Astrocyte of the cerebellum (primary cell): ENCODE measurements at places on chromosomes 16 and 17.

GRCh38 chr17:35183332-35183731, 10.9 kb downstream of the SLC35G3 start:
- no peak for DNase-seq

- DNase-seq = peak; percentile 91
Observed at GRCh38 chr16:10080051-10080772, 102.0 kb downstream of the GRIN2A start.

GRCh38 chr17:60395508-60396065, 3.7 kb upstream of the USP32 start:
- no peak for DNase-seq

- no peak for DNase-seq
Observed at GRCh38 chr16:51129105-51129504, 22.0 kb downstream of the SALL1 start.

- no peak for DNase-seq
Observed at GRCh38 chr17:75065562-75066151, 18.6 kb downstream of the KCTD2 start.

GRCh38 chr17:66348584-66349165, 46.3 kb downstream of the PRKCA start:
- DNase-seq = peak; percentile 55

GRCh38 chr16:67326472-67327309, at the start of the genes KCTD19 and LRRC36:
KCTD19 (minus strand) TSS chr16:67326741; CDS start chr16:67326707, 34 bp downstream.
LRRC36 (plus strand) TSS chr16:67326815; CDS start chr16:67326863, 48 bp downstream.
- DNase-seq = peak; percentile 5

GRCh38 chr16:89026121-89026612, 49.2 kb upstream of the CBFA2T3 start:
- no peak for DNase-seq

DNA sequence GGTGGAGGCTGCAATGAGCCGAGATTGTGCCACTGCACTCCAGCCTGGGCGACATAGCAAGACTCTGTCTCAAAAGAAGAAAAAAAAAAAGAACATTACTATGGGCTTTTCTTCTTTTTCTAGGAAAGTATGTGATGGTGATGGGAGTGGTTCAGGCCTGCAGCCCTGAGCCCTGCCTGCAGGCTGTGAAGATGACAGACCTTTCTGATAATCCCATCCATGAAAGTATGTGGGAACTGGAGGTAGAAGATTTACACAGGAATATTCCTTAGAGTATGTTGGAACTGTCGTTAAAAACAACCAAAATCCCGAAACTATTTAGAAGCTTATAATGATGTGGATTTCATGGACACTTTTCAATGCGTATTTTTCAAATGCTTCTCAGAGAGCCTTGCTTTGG, 5.3 kb downstream of the RMI2 start:
- DNase-seq = no peak

DNA sequence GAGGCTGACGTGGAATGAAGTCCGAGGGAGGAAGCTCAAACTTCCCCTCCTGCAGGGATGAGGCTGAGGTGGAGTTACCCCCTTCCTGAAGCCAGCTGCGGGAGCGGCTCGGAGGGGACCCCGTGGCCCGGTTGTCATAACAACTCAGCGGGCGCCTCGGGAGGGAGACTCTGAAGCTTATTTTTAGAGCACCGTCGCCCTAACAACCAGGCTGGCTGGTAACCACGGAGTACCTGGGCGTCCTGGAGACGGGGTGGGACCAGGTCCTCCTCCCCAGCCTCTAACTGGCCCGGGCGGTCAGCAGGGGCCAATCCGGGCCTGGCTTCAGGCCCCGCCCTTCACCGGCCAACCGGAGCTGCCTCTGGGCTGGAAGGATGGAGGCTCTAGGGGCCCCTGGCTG, 27.7 kb downstream of the NECAB2 start:
- DNase-seq = peak; percentile 12

DNA sequence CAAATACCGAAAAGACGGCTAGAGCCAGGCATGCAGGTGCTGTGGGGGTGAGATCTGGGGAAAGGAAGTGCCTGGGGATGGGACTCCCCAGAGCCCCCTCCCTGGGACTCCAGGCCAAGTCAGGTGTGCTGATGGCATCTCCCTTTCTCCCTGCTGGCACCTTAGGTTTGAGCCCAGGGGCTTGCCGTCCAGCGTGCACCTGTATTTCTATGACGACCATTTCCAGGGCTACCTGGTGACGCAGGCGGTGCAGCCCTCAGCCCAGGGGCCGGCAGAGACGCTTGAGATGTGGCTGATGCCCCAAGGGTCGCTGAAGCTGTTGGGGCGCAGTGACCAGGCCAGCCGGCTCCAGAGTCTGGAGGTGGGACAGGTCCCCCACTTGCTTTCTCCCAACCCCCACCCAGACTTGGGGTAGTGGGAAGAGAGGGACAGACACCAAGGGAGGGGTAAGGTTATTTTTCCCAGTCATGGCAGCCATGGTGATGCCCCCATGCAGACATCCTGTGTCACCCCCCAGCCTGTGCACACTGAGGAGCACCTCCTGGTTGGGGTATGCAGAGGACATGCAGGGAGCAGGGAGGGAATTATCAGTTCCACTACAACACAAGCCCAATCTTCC, 11.1 kb downstream of the XYLT2 start:
- no peak for DNase-seq

DNA sequence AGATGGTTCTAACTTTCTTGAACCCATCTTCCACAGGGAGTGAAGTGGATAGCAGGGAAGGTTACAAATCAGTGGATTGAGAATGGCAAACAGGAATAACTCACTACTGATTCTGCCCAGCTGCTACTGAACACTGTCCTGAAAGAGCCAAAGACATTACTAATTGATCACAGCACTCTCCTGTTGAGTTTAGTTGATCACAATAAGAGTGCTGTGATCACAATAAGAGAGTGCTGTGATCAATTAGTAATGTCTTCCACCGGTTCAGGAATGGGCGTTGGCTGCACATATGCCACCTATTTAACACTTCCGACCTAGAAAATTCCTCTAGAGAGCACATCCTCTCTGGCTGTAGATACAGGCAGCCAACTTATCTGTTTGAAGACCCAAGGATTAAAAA, 11.4 kb downstream of the CFAP97D1 start:
- no peak for DNase-seq

GRCh38 chr16:49733313-49734009, 122.5 kb downstream of the ZNF423 start:
- no peak for DNase-seq

DNA sequence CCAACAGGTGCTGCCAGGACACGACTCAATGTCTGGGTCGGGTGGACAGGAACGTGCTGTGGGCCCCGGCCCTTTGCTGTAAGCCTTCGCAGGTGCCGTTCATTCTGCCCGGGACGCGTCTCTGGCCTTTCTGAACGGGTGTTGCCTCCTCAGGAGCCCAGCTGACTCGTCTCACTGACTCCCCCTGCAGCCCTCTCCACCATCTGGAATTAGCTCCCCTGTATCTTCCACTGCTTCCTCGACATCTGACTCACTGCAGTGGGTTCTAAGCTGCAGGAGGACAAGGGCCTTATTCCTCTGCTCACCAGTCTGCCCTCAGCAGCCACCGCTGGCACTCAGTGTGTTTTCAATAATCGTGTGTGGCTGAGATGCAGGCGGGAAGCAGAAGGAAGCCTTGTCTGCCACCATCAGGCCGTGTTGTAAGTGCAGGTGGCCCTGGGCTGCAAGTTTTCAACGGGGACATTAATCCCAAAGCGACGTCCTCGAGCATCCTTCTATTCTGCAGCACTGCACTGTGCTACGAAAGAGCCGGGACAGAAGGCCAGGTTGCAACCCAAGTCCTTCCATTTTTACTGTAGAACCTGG, 256.2 kb downstream of the FOXL1 start:
- no peak for DNase-seq

- DNase-seq = no peak
Observed at GRCh38 chr16:89890886-89891657, 17.7 kb downstream of the TCF25 start.

DNA sequence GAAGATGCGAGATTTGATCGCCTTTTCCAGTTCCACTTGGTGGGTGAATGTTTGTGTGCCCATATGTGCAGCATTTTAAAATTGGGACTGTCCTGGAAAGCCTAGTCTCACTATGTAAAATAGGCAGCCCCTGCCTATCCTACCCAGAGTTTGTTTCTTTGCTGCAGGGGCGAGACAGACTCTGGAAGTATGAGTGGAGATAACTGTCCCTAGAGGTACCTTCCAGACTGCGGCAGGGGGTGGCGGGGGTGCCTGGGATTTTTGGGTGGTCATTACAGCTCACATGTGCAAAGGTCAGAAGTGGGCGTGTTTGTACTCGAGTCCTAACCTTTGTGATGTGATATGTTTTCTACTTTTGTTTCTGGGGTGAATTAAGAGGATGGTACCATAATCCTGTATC, 36.6 kb downstream of the MPRIP start:
- no peak for DNase-seq

DNA sequence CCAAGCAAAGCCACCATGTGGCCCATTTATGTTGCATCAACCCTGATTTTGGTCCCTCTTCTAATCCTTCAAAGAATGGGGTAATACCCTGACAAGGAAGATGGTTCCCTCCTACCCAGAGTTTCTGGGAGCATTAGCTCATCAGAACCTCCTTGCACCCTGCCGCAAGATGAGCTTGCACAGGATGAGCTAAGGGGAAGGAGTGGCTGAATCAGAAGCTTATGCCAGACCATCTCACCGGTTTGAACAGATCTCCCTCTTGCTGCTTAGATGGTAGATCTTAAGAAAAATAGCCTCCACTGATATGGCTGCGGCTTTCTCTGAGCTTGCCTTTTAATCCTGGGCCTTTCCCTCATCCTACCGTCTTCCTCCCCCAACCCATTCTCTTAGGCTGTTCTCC, 175.1 kb downstream of the SOX9 start:
- no peak for DNase-seq

DNA sequence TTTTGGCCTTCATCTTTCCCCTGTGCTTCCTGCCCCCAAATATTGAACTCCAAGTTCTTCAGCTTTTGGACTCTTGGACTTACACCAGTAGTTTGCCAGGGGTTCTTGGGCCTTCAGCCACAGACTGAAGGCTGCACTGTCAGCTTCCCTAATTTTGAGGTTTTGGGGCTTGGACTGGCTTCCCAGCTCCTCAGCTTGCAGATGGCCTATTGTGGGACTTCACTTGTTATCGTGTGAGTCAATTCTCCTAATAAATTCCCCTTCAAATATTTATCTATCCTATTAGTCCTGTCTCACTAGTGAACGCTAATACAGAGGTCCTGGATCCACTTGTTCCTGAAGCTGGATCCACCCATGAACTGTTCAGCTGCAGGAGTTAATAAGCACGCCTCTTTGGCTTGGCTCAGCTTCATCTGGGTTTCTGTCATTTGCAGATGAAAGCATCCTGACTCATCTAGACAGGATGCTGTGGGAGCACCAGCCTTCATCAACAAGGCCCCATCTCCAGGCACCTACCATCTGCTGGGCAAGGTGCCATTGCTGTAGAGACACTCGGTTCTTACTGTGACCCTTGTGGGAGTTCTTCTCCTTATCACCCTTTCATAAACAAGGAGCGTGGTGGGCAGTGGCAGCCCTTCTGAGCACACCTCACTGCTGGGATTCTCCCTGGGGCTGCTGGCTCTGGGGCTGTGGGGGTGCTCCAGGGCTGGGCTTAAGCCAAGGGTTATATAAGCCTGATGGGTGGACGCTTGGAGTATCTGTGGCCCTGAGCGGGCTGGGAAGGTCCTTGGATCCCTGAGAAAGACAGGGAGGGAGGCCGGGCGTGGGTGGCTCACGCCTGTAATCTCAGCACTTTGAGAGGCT, 23.1 kb downstream of the LAT start:
- peak; percentile 19 for DNase-seq
